ENCODE measurements at places on chromosomes 13 and 19. TPM values are rescaled to one million over a fixed set of nuclear protein-coding genes. Genes with fewer than 3 reads are reported as not detected.

GRCh38 chr19:12064590-12065538, at the start of gene ZNF844:
Gene ZNF844, plus strand, starts transcription at chr19:12064731. Its CDS starts 143 bp downstream, at chr19:12064874.
- H3K27me3 ChIP-seq = no peaks in the 10 kb centered on the region
- no peaks in the 10 kb centered on the region for H3K4me1 ChIP-seq
- H3K4me3 ChIP-seq = peak within 1 kb of the TSS; percentile 91
- H3K36me3 ChIP-seq = peaks cover 5% of the 10 kb centered on the region

DNA sequence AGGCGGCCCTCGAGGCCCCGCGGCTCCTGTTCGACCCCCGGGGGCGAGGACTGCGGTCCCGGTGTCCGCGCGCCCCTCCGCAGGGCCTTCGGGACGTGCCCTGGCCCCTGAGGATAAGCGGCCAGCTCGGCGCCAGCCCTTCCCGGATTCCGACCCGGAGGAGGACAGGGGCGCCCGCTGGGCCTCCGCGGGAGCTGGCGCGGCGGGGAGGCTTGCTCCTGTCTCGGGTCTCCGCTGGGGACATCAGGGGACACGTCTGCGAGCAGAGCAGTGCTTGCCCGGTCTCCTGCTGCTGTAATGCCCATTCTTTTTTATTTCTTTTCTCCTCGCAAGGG, 829 bp downstream of the B3GLCT start:
- DNase-seq = no peak
- no peaks in the 10 kb centered on the region for H3K36me3 ChIP-seq
- H3K4me3 ChIP-seq = peak overlapping the region; percentile 93

TBXA2R gene
- total RNA-seq = 0.36 TPM

ZNF90 gene
- total RNA-seq = 0.36 TPM

GRCh38 chr19:34667349-34668076, 9.4 kb downstream of the SCGB2B2 start:
- H3K27ac ChIP-seq = peak overlapping the region; percentile 79
- H3K4me3 ChIP-seq = peak overlapping the region; percentile 69
- peaks cover 5% of the 10 kb centered on the region for H3K4me1 ChIP-seq

PLPPR3 gene
- total RNA-seq = 0.56 TPM

SSC5D gene
- total RNA-seq = 1.7 TPM

- H3K4me1 ChIP-seq = no peaks in the 10 kb centered on the region
- DNase-seq = no peak
- no peaks in the 10 kb centered on the region for H3K27me3 ChIP-seq
- no peak overlapping the region for H3K27ac ChIP-seq
- no peaks in the 10 kb centered on the region for H3K36me3 ChIP-seq
- no peak overlapping the region for H3K4me3 ChIP-seq
These were observed 4.5 kb upstream of the IL12RB1 start for GRCh38 chr19:18091217-18091608.

DNA sequence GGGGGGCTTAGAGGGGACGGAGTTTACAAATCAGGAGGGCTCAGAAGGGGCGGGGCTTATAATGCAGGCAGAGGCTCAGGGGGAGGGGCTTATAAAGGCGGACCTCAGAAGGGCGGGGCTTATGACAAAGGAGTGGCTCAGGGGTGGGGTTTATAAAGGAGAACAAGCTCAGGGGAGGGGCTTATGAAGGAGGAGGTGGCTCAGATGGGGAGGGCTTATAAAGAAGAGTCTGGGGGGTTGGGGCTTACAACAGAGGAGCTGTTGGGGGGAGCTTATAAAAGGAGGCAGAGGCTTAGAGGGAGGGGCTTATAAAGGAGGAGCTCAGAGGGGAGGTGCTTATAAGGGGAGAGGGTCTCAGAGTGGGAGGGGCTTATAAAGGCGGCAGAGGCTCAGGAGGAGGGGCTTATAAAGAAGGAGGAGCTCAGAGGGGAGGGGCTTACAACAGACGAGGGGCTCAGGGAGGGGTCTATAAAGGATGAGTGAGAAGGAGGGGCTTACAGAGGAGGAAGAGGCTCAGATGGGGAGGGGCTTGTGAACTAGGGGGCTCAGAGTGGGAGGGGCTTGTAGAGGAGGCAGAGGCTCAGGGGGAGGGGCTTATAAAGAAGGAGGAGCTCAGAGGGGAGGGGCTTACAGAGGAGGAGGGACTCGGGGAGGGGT, 1.0 kb downstream of the SMIM24 start:
- H3K27me3 ChIP-seq = peaks cover 42% of the 10 kb centered on the region
- no peaks in the 10 kb centered on the region for H3K4me1 ChIP-seq
- H3K27ac ChIP-seq = no peak overlapping the region
- H3K36me3 ChIP-seq = no peaks in the 10 kb centered on the region

DNA sequence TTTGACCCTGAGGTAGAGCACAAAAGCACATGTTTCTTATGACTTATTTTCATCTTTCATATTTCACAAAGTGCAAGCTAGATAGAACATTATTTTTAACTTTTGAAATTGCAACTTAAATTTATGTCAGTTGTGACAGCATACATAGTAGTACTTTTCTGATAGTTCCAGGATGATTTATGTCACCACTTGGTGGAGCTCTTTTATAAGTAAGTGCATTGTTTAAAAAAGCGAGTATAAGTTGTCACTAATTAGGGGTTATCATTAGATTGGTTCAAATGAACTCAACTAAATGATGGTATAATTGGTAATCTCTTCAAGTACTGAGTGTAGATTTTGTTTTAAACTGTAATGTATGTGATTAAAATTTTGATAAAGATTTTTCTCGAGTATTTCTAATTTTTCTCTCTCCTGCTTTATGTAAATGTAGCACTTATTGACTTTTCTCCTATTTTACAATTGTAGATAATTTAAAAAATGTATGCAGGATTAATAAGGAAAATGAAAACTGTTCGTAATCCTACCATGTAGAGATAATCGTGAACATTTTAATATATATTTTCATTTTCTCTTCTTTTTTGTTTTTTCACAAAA, 31.1 kb downstream of the RB1 start:
- H3K27ac ChIP-seq = no peak overlapping the region
- H3K4me3 ChIP-seq = no peak overlapping the region
- H3K4me1 ChIP-seq = peaks cover 4% of the 10 kb centered on the region
- DNase-seq = peak; percentile 45
- H3K36me3 ChIP-seq = 0 out of 2 replicates have a peak, but pooled peaks cover 1% of the 10 kb centered on the region
- H3K27me3 ChIP-seq = no peaks in the 10 kb centered on the region

GRCh38 chr19:2627855-2628254, 74.6 kb downstream of the GNG7 start:
- no peak overlapping the region for H3K4me3 ChIP-seq
- peak overlapping the region; percentile 19 for H3K27ac ChIP-seq
- peak; percentile 49 for DNase-seq
